Testis (tissue), 5 donors: ENCODE measurements at places on chromosomes 16 and 17. TPM values are rescaled to one million over a fixed set of nuclear protein-coding genes. Genes with fewer than 3 reads are reported as not detected.

Gene ZG16B
- 1.7 TPM for total RNA-seq

Gene TCAP
- total RNA-seq = 3.0 TPM

GRCh38 chr16:11589198-11589550 lies 2.5 kb upstream of the LITAF start:
- no peak for DNase-seq

DNA sequence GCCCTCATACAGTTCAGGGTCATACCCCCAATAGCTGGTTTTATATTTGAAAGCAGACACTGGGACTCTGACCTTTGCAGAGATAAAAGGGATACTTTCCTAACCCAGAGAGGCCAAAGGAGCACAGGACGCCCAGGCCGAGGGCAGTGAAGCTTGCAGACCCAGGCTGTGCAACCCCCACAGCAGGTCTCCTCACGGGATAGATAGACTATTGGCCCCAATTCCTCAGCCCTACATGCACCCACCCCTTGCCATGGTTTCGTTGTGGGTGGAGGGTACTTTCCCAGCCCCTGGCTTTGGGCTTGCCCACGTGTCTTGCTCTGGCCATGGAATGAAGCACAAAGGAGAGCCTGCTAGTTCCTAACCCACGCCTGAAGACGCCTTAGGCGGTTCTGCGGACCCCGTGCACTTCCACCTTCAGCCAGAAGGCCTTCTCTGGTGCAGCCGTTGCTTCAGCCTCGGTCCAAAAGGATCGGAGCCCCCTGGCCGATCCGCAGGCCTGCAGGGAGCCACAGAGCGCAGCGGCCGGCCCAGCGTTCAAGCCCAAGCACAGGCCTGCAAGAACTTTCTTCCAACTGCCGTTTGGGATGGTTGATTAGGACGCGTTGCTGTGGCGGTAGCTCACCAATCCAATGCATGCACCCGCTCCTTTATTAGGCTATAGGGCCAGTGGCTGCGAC lies 9.8 kb upstream of the BRCA1 start:
- DNase-seq = no peak

GRCh38 chr16:78697426-78697825 lies 598.0 kb downstream of the WWOX start:
- DNase-seq = no peak
